ENCODE measurements at places on chromosomes 13 and 19.

- no peak for DNase-seq
These were observed 246.9 kb downstream of the LIG4 start for GRCh38 chr13:107968470-107968869.

DNA sequence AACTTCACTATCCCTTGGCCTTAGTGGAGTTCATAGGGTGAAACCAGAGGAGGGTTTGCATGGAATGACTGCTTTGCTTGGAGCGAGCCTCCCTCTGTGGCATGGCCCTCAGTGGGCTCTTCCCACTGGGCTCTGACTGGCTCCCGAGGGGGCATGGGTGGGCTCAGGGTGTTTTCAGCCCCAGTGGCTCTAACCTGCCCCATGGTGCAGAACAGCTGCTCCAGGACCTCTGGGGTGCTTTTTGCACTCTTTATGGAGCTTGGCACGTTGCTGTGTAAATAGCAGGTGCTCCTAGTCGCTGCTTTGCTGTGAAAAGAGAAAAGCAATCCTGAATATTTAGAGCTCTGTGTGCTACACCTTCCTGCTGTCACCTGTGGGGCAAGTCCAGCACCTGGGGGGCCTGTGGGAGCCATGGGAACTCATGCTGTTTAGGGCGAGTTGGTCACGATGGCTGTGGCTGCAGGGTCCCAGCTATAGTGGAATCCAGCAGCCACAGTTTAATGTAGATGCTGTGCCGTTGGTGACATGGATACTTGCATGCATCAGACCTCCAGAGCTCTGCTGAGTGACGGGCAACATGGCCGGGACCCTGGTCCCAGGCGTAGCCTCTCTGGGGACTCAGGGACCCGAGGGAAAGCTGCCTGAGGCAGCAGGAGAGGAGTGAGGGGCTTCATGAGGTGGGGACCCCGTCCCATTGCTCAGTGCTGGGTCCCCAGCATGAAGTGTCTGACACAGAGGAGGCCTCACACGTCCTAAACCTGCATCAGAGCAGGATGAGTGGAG lies 14.3 kb upstream of the MCF2L start:
- DNase-seq = no peak

GRCh38 chr13:41613984-41614661 lies 156.8 kb downstream of the RGCC start:
- no peak for DNase-seq

GRCh38 chr19:40601134-40601974 lies at the start of gene LTBP4:
TSS of gene LTBP4 (plus strand) at chr19:40601369. CDS start at chr19:40601388, 19 bp downstream.
- peak; percentile 67 for DNase-seq

DNA sequence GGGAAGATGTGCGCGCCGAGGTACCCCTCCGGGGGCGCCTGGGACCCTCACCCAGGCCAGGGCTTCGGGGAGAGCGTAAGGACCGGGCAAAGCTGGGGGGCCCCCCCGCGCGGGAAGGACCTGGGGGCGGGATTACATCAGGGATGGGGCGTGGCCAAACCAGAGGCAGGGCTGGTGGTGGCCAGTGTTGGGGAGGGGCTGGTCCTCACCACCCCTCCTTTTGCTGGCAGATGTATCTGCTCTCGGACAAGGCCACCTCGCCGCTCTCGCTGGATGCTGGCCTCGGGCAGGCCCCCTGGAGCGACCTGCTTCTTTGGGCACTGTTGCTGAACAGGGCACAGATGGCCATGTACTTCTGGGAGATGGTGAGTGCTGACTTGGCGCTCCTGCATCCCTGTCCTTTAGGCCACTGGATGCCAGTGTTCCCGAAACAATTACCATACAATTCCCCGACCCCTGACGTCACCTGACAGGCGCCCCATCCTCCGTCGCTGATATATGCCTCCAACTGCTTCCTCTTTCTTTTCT lies 25.3 kb downstream of the TRPM4 start:
- no peak for DNase-seq

GRCh38 chr19:32404933-32405430 lies 588 bp upstream of the DPY19L3 start:
- peak; percentile 61 for DNase-seq

DNA sequence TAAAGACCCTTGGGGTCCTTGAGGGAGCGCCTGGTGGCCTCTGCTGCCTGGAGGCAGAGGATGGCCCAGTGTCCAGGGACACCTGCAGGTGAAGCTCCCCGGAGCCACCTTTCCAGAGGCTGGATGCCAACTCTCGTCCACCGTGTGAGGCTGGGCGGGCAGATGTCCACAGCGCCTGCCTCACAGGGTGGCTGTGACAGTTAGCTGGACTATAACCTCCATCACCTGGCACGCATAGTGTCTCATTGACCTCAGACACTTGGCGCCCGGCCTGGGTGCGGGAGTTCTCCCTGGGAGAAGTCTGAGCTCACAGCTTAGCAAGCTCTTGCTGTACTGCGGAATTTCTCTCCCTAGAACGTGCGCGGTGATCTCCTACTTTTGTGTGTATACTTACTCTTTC lies 9.8 kb downstream of the BICRA start:
- no peak for DNase-seq
